Right ventricle myocardium inferior (tissue), 1 donor: ENCODE measurements at places on chromosomes 11 and 22. TPM values are rescaled to one million over a fixed set of nuclear protein-coding genes. Genes with fewer than 3 reads are reported as not detected.

DNA sequence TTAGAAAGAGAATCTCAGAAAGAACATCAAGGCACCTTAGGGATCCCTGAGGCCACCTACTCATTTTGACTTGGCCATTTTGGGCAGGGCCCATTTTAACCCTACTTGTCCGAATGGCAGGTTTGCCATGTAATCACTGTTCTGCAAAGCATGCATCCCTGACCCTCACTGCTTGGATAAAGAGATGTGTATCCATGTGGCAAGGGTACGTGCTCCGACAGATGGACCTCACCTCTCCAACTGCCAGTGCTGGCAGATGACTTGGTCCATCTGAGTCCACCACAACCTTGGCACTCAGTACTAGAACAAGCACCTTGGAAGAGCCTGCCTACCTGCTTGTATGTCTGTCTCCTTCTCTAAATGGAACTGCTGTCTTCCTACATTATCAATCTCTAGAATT lies 139.4 kb downstream of the SPATA19 start:
- DNase-seq, result no peak

Gene SAA1
- total RNA-seq, result 7.8 TPM

GRCh38 chr11:83583757-83584366 lies 297.7 kb upstream of the CCDC90B start:
- no peak for DNase-seq

DNA sequence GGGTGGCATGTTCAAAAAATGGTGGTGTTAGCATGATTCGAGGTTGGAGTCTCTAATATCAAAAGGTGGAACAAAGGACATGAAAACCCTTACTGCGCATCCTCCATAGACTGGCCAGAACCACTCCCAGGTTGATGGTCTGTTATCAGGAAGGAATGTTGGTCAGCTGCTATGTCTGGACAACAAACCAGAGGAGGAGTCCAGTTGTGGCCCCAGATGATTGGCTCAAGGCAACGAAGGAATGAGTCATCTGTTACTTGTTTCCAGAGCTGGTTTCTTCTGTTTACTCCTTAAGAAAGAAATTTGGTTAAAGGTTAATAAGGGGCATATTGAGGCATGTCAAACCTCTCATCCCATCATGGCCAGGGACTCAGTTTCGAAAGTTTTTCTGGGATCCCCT lies 56.8 kb upstream of the GRIA4 start:
- no peak for DNase-seq

Gene RELT
- 2.3 TPM for total RNA-seq

DNA sequence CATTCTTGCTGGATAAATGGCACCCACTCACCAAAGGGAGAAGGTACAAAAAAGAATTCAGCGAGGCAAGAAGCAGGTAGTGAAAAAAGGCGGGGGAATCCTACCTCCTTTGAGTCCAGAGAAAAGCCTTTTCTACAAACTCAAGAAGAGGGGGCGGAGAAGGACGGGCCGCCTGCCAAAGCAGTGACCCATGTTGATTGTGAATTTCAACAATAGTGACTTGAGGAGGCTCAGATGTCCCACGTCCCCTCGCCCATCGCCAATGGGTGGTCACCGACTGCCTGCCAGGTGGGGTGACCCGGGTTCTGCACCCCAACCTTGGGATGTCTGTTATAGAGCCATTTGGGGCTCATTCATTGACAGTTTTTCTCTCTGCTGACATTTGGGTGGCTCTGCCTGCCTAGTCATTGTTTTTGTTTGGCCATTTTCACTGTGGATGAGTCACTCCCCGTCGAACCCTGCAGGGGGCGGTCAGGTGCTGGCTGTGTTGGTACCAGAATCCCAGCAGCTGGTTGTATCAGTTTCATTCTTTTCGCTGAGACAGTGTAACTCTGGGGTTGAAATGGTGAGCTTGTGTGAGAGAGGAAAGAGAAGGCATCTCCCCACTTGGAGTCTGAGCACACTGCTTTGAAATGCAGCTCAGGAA lies 163.4 kb upstream of the NCAM1 start:
- no peak for DNase-seq

GRCh38 chr22:26127126-26127525 lies 42.1 kb upstream of the SEZ6L start:
- DNase-seq, result no peak

Gene NCAPD3
- 12.3 TPM for total RNA-seq

Gene MMP1
- not detected for total RNA-seq

Gene IGF2
- 80.9 TPM for total RNA-seq

GRCh38 chr11:69912161-69912910 lies 93.1 kb upstream of the FGF3 start:
- DNase-seq, result no peak

DNA sequence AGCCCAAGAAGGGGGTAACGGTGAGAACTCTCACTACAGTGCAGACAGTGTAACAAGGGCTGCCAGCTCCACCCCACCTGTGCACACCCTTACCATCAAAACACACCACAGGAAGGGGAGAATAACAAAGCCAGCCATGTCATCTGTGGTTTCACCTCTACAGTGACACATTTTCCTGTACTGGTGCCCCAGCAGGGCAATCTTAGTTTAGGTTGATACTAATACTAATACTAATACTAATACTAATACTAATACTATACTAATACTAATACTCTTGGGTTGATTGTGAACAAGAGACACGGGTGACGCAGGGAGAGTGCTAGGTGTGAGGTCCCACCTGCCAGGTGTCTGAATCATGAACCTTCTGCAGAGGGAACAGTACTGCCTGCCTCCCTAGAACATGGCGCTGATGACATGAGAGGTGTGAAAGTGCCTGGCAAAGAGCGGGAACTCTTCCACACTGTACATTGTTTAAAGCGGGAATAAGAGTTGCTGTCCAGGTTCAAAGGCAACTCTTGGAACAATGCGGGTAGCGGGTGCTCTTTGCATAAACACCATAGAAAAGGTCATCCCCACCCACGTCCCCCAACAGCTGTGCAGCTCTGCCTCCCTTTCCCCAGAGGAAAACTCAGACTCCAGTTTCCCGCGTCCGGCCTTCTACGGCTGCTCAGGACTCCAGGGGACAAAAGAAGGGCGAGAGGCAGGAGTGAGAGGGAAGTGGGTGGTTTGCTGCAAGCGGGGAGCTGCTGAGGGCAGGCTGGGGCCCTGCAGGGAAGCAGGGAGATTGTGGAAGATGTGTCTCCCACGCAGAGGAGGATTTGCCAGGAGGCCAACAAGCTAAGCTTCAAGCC lies 25.0 kb upstream of the TMPRSS4 start:
- no peak for DNase-seq

DNA sequence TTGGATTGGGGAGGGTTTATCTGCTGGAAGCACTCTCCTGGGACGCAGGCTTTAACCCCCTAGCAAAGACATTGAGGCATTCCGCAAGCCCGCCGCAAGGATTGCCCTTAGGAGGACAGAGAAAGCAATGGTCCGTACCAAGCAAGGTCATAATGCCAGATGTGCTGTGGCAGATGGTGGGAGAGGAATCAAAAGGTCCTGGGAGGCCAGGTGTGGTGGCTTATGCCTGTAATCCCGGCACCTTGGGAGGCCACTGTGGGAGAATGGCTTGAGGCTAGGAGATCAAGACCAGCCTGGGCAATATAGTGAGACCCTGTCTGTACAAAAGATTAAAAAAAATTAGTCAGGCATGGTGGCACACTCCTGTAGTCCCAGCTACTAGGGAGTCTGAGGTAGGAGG lies 12.4 kb upstream of the PRAME start:
- DNase-seq, result no peak

GRCh38 chr11:73804712-73805111 lies 17.0 kb downstream of the MRPL48 start:
- no peak for DNase-seq

Gene CNGA4
- total RNA-seq, result not detected

DNA sequence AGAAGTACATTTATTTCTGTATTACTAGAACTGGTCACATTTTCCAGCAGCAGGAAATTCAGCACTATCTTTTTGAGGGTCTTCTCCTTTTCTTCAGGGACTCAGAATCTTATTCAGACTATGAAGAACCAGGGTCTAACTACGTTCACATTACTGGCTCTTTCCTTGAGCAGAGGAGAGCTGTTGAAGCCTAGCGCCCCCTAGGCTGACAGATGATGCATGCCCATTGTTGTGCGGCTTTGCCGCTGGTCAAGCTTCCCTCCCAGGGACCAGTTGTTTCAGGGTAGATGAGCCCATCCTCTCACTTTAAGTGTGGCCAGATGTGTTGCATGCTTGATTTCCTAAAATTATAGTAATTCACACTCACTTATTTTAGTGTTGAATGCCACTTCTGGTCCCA lies 168.2 kb upstream of the PDGFD start:
- DNase-seq, result no peak

DNA sequence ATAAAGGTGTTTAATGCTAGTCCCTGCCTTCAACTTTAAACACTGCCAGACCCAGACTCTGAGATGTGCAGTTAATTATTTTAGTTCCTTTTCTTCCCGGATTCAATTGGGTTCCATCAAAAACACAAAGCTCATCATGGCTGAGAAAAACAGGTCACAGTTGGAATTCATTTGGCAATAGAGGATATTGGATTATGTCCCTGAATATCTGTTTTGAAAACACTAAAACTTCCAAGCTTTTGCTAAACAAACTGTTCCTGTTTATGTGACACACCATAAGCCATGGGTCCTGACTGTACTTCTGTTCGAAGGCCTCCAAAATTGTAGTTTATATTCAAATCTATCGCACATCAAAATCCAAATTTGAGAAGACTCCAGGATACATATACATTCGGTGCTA lies 150.7 kb downstream of the TRPC6 start:
- DNase-seq, result no peak

DNA sequence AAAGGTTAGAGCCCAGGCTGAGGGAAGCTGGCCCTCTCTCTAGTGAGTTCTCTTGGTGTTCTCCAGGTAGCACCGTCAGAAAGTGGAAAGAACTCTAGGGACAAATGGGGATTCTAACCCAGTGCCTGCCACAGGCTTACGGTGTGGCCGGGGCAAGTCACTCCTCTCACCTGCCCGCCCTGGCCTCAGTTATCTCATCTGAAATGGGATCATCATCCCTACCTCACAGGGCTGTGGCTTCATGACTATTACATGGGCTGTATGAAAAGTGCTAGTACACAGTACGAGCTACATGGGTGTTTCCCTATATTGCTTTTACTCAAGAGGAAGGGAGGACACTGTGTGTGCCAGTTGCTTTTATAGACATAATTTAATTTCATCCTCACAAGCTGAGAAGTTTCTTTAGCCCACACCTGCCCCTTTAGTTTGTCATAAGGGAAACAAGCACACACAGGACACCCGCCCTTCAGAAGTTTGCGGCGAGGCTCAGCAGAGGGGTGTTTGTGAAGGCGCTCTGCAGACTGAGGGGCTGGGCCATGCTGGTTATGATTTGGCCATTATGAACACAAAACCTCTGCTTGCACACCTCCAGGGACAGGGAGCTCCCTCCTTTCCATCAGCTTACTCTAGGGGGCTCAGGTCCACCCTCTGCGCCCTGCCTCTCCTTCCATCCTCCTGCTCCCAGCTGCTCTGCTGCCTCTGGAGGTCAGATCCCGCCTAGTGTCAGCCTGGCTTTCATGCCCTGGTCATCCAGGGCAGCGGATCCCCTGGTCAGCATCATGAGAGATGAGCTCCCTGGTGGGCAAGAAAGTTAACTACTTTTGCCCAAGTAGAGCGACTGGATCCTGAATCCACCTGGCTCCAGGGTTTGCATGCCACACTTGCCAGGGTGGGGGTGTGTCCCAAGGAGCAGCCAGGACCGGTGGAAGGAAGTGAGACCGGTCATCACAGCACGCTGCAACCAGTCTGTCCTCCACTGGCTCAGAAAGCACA lies 1.2 kb downstream of the KLHL35 start:
- no peak for DNase-seq

Gene MARK2
- 37.4 TPM for total RNA-seq

- DNase-seq, result peak; percentile 91
Observed at GRCh38 chr11:75351791-75352587, 528 bp upstream of the ARRB1 start.

DNA sequence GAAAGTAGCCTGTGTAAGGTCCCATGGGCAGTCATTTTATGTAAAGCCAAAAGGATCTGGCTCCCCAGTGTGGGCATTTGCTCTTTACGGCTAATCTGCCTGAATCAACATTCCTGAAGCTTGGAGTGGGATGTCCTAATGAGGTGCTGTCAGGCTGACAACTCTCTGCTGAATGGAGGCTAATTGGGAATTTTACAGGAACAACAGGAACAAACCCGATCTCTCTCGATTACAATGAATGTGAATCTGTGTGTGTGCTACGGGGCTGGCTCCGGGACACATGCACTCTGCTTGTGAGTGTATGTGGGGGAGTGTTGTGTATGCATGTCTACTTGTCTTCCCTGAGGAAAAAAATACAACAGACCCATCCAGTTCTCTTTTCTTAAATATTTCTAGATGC lies 415.2 kb downstream of the TENM4 start:
- no peak for DNase-seq

- no peak for DNase-seq
Observed at GRCh38 chr22:36374603-36375024, 13.2 kb downstream of the MYH9 start.

DNA sequence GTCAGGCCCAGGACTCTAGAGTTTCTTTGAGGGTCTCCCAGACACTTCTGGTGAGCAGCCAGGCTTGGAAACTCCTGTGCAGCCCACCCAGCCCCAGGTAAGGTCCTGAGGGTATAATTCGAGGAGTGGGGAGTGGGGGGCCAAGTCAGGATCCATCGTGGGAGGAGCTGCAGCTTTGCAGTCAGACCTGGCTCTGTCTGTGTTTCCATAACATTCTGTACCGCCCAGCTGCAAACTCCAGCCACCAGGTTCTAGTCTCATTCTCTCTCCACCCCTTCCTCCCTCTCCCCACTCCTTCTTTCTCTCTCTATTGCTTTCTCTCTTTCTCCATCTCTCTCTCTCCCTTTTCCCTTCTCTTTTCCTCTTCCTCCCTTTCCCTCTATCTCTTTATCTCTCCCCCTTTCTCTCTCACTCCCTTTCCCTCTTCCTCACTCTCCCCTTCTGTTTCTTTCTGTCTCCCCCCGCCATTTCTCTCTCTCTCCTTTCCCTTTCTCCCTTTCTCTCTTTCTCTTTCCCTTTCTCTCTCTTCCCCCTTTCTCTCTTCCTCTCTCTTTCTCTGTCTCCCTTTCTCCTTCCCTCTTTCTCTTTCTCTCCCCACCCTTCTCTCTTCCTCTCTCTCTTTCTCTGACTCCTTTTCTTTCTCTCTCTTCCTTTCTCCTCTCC lies 127.2 kb downstream of the MN1 start:
- no peak for DNase-seq

Gene MRPL21
- total RNA-seq, result 120 TPM

DNA sequence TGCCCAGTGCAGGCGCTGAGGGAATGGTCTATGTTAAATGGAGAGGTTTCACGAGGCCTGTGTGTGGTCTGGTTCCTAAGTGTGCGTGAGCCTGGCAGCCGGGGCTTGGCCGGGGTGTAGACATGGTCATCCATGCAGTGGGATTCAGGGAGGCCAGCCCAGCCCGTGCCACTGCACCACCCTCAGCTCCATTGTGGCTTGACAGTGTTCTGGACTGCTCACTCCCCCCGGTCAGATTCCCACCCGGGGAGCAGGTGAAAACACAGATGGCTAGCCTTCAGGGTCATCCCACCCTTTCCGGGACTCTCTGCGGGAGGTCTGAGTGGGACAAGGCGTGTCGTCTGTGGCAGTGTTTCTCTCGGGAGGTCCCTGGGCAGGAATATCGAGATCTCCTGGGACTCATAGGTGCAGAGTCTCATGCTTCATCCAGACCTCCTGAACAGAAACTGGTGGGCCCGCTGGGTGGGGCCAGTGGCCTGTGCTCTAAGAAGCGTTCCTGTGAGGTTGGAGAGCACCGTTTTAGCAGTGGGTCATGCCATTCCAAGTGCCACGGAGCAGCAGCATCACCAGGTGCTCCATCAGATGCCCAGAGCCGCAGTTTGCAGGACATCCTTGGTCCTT lies 52.3 kb downstream of the ST14 start:
- DNase-seq, result no peak
